Stimulated activated CD8-positive, alpha-beta memory T cell treated with anti-CD3 and anti-CD28 coated beads, Interleukin-15, amount 100 ng/mL, for 1 hour (primary cell): ENCODE measurements at places on chromosomes 4 and X.

- DNase-seq: no peak
Observed at GRCh38 chr4:183161630-183162029, 62.6 kb downstream of the WWC2 start.

GRCh38 chr4:182918791-182919302 is 1.7 kb upstream of the DCTD start:
- no peak for DNase-seq

DNA sequence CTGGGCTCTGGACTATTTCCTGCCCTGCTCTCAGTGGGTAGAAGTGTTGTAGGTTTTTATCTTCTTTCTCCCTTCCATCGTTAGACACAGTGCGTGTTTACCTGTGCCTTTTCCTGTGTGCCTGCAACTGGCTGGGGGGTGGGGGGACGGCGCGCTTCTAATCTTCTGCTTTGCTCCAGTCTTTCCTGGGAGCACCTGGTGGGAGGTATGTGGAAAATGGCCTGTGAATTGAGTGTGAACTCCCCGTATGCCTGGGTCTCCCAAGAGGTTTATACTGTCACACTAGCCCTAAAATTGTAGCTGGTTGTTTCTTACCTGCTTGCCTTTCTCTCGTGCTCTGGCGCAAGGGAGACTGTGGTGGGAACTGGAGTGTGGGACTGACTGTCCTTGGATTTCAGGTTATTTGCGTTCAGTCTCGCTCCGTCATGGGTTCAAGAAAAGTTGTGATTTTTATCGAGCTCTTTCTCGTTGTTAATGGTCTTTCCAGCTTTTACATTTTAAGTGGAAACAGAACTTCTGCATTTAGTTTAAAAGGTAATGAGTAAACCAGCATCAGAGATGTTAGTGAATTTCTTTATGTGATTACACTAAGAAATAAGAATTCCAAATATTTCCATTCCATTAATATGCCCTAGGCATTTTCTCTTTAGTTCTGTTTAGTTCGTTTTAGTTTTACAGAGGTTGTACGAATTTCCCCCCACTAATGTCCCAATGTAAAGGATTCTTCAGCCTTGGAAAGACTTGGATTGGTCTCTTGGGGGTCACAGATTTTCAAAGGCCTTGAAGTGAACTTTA is 15.3 kb downstream of the MRPL1 start:
- DNase-seq: no peak

GRCh38 chr4:104629601-104630000 is 134.9 kb upstream of the CXXC4 start:
- DNase-seq: no peak

DNA sequence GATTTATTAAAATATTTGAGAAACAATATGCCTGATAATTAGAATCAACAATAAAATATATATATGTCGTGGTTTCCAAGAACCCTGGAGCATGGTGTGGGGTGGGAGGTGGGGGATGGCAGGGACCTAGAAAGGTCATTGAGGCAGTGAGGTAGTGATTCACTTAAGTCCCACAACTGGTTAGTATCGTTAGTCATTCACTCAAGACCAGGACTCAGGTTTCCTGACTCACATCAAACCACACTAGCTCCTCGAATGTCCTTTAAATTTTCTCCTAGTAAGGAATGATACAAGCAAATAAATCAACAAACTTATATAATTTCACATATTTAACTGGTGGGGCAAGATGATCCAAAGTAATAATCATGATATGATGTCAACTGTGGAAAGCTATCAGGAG is 158.8 kb upstream of the AADAT start:
- DNase-seq: no peak

- DNase-seq: no peak
Observed at GRCh38 chr4:7020290-7020689, 22.9 kb upstream of the TADA2B start.

DNA sequence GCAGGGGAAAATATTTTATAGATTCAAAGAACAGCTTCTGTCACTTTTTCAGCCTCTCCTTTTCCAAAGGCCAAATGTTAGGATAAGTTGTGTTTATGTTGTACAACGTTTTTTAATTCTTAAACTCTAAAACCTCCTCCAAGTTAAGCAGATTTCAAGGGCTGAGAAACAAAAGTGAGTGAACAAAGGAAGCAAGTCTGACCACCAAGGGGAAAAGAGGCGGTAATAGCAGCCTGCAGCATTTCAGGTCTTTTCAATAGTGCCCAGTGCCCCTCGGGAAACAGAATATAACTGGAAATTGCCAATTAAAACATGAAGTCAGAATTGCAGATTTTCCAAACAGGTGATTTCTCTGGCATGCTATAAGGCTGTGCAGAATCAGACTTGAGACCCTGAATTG is 510.0 kb upstream of the HTR2C start:
- no peak for DNase-seq

DNA sequence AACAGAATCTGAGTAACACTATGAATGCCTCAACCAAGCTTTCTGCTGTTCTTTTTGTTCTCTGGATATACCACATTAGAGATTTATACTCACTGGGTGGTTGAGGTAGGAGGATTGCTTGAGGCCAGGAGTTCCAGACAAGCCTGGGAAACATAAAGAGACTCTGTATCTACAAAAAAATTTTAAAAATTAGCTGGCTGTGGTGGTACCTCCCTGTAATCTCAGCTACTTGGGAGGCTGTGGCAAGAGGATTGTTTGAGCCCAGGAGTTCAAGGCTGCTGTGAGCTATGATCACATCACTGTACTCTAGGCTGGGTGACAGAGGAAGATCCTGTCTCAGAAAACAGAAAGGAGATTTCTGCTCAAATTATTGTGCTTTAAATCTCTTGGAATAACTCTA is 161.6 kb upstream of the RAPGEF2 start:
- DNase-seq: no peak

- DNase-seq: no peak
Observed at GRCh38 chr4:36508394-36508793, 227.0 kb downstream of the DTHD1 start.

GRCh38 chr4:146273204-146273901 is 59.0 kb downstream of the REELD1 start:
- no peak for DNase-seq

DNA sequence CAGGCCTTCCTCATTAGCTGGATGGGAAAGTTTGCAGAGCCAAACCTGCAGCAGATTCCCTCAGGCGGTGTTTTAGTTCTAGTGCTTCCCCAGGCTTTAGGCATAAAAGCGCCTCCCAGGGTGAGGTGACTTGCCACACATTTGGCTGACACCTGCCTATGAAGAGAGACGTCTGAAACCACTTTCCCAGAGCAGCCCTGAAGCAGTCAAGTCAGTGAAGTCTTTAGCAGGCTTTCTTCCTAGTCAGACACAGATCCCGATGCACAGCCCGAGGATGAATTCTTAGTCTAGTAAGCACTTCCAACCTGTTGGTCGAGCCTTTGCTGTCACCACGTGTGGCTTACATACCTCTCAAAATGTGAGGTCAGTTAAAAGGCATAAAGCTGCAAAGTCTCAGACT is 484.1 kb downstream of the SMARCA1 start:
- no peak for DNase-seq

GRCh38 chr4:183286590-183287308 is 33.3 kb downstream of the CLDN22 start:
- no peak for DNase-seq

- no peak for DNase-seq
Observed at GRCh38 chrX:109760922-109761250, 27.8 kb upstream of the ACSL4 start.

- DNase-seq: no peak
Observed at GRCh38 chr4:47824840-47825239, 13.0 kb downstream of the CORIN start.

- no peak for DNase-seq
Observed at GRCh38 chr4:56874166-56874565, 33.5 kb upstream of the REST start.

DNA sequence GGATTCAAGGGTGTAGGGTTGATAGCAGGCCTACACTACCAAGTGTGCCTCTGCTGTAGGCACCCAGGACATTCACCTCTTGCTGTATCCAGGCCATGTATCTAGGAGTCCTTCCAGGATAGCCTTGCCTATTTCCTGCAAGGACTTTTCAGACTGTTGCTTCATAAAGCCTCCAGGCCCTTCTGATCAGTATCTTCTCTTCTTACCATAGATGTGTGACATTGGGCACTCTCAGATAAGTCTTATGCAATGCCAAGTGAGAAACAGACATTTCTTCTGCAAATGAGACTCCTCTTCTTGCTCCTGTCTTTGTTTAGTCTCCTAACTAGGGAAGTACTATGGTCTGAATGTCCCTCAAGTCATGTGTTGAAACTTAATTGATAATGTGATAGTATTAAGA is 386.8 kb downstream of the ANKRD50 start:
- DNase-seq: no peak

GRCh38 chrX:3501833-3502535 is 155.5 kb upstream of the MXRA5 start:
- no peak for DNase-seq

DNA sequence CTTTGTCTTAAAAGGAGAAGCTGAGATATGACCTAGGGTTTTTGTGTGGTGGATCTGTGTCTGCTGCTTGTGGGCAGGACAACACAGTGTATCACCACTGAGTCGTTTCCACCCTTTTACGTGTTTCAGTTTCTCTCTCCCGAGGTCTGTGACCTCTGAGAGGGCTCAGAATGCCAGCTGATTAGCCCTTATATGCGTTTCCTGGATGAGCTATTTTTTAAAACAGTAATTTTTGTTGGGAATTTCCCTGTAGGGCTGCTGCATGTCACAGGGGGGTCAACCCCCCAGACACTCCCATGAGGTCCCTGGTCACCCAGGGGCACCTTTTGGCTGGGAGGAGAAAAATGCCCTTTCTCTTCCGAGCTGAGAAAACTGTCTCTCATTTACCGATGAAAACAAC is 170.4 kb upstream of the CASK start:
- no peak for DNase-seq

DNA sequence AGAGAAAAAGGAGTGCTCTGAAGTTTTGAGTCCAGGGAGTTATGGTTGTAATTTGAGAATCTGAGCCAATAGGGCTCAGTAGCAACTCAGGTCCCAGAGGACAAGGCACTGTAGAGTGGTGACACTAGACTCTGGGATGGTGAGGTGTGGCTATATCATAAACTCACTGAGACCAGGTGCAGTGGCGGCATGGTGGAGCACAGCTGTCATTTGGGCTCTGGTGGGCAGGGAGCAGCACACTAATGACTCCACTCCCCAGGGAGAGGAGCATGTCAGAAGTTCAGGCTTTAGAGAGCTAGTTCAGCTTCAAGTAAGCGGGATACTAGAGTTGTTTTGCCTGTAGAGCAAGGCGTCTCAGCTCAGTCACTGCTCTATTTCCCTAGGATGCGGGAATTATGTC is 165.4 kb upstream of the USP38 start:
- DNase-seq: no peak

- no peak for DNase-seq
Observed at GRCh38 chr4:141571362-141571761, 65.0 kb upstream of the IL15 start.

GRCh38 chrX:131881194-131881593 is 141.9 kb upstream of the STK26 start:
- no peak for DNase-seq

- no peak for DNase-seq
Observed at GRCh38 chrX:43450355-43450754, 205.7 kb upstream of the MAOA start.

GRCh38 chr4:7120341-7120740 is 52.5 kb upstream of the GRPEL1 start:
- DNase-seq: no peak

- DNase-seq: no peak
Observed at GRCh38 chrX:44178274-44179053, 165.0 kb downstream of the EFHC2 start.

DNA sequence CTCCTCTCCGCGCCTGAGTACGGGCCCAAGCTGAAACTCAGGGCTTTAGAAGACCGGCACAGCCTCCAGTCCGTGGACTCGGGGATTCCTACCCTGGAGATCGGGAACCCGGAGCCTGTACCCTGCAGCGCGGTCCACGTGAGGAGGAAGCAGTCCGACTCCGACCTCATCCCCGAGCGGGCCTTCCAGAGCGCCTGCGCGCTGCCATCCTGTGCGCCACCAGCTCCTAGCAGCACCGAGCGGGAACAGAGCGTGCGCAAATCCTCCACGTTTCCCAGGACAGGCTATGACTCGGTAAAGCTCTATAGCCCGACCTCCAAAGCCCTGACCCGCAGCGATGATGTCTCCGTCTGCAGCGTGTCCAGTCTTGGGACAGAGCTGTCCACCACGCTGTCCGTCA is 13.9 kb downstream of the TBC1D14 start:
- DNase-seq: no peak

GRCh38 chrX:63959975-63960374 is 175.0 kb upstream of the ARHGEF9 start:
- DNase-seq: no peak

GRCh38 chr4:173526724-173527102 is 3.3 kb downstream of the HAND2 start:
- DNase-seq: no peak

DNA sequence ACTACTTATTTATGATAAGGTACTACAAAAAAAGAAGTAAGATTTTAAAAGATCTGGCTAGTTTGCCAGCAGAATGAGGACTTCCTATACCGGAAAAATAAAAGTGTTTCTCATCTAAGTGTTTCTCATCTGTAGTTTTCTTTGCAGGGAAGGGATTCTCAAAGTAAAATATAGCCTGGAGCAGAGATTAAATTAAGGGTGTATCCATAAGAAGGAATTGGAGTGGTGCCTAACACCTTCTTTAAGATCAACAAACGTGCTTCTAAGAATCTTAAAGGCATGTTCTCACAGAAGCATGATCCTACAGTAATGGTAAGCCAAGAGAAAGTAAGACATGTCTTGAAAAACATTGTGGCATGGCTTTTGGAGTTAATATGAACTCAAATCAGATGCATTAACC is 528.2 kb downstream of the GBA3 start:
- DNase-seq: no peak

GRCh38 chrX:155888139-155888538 is 7.0 kb downstream of the VAMP7 start:
- no peak for DNase-seq

GRCh38 chrX:69029771-69030170 is 135.5 kb downstream of the PJA1 start:
- DNase-seq: no peak
